ENCODE measurements at places on chromosomes 2 and 18.

GRCh38 chr2:232674491-232674890 is 22.6 kb upstream of the GIGYF2 start:
- no peak for DNase-seq

DNA sequence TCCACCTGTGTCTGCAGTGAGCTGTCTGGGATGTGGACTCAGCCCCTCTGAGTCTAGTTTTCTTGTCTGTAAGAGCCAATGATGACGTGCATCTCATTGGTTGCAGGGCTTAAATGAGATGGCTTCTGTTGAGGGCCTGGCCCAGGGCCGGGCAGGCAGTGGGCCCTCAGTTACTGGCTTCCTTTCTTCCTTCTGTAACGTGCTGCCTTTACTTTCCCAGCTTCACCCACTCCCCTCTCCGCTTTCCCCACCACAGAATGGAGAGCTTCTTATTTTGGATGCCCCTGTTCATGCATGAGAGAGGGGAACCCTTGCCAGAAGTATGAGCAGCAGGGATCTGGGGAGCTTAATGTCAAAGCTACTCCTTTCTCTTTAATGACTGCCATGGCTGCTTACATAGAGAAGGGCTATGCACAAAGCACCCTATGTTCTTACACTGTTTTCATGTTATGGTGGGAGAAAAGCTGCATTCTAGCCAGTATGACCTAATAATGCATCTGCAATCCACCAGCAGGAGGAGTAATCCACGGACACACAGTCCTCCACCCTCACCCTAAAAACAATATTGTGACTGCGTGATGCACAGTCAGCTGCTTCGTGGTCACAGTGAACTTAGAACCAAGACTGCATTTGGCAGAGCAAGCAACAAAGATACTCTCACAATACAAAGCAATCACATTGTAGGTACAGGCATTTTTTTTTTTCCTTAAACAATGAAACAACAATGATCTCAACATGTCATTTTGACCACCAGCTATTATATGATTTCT is 37.2 kb downstream of the CREG2 start:
- no peak for DNase-seq

GRCh38 chr2:98936353-98937351 is 627 bp upstream of the CRACDL start:
- no peak for DNase-seq

GRCh38 chr2:70986499-70987189 is 8.0 kb downstream of the TEX261 start:
- no peak for DNase-seq

GRCh38 chr2:224875841-224876240 is 159.7 kb upstream of the CCDC195 start:
- DNase-seq = no peak

DNA sequence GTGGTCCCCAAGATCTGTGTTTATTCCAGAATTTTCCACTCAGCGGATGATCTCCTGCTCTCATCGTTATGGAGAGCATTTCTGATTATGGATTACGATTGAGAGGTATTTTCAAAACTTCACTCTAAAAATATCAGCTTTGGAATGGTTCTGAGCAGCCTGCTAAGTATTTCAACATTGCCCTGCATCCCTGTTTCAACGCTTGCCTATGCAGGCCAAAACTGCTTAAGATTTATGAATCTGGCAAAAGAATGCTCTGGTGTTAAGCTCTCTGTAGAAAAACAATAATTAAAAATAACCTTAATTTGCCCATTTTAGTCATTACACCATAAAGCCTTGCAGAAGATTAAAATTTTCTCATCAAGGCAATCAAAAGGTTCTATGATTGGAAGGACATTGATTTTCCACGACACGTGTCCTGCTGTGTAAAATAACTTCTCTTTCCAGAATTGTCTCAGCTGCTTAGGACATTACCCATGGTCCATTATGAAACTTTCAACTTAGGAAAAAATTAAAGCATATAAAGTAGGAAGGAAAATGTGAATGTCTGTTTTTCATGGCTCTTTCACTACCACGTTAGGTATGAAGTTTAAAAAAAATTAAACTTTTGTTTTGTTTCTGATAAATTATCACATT is 229.9 kb downstream of the ACKR3 start:
- DNase-seq = no peak

DNA sequence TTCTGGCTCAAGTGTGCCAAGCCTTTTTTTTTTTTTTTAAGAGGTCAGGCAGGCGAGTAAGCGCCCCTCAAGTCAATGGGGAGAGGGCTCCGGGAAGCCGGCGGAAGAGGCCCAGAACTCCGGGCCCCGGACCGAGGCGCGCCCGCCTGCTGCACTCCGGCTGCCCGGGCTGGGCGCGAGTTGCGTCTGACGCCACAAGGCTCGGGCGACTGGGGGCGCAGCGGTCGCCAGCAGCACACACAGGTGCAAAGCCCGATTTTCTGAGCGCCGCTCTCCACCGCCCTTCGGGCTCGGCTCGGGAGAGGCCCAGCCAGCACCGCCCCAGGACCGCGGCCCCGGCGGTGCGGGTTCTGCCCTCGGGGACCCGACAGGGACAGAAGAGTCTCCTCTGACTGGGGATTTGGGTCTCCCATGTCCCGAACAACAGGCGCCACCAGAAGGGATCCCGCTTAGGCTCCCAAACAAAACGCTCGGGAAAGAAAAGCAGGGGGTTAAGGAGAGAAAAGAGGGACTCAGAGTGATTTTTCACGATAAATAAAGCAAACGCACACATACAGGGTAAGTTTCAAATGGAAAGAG is 787 bp downstream of the ERBB4 start:
- no peak for DNase-seq

DNA sequence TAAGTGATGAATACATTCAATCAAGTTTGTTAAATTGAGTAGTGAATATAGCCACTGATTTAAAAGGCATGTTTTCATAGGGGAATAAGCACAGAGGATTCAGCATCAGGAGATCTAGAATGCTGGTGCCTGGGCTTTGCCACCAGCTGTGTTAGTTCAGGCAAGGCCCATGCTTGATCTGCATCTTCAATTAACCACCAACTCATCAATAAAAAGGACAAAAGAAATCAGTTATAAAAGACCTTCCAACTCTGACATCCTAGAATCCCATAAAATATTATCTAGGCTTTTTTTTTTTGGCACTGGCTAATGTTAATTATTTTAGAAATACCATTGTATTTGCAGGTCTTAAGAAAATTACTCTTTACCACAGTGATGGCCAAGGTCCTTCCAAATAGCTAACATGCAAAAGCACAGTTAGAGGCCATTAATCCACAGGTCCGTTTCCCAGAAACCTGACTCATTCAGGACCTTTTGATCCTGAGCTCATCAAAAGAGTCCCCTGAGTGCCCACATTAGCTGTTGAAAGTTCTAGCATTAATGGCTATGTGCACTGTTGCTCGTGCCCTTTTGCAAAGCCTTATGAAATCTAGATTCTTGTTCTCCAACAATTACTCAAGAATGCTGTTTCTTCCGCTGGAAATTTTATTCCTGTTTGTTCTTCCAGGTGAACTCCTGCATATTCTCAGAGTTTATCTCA is 170.0 kb downstream of the CYRIA start:
- DNase-seq = no peak

DNA sequence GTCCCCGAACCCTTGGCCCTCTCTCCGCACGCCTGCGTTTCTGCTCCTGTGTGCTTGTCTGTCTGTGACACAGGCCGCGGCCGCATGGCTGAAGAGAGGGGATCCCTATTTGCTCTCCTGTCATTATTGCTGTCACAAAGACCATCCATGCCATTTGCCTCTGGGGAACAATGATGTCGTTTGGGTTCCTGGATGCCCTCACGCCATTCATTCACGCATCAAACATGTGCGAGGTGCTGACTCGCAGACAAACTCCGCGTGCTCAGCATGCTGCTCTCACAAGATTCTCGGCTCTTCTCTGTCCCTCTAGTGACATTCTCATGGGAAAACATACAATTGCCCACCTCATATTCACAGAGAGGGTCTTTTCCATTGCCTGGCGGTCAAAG is 67.8 kb downstream of the ASB1 start:
- no peak for DNase-seq

- no peak for DNase-seq
Observed at GRCh38 chr18:69992776-69993175, 45.1 kb upstream of the CD226 start.

DNA sequence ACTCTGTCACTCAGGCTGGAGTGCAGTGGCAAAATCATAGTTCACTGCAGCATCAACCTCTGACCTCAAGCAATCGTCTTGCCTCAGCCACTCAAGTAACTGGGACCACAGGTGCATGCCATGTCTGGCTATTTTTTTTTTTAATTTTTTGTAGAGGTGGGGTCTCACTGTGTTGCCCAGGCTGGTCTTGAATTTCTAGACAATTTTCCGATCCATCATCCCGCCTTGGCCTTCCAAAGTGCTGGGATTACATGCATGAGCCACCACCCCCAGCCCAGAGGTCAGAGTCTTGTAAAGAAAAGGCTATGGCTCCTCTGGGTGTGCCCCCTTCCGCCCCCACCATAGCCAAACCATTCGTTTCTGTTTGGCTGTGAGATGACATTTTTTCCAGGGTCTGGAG is 13.1 kb upstream of the TMBIM1 start:
- DNase-seq = no peak

GRCh38 chr2:1418566-1418965 is 5.3 kb downstream of the TPO start:
- DNase-seq = no peak

DNA sequence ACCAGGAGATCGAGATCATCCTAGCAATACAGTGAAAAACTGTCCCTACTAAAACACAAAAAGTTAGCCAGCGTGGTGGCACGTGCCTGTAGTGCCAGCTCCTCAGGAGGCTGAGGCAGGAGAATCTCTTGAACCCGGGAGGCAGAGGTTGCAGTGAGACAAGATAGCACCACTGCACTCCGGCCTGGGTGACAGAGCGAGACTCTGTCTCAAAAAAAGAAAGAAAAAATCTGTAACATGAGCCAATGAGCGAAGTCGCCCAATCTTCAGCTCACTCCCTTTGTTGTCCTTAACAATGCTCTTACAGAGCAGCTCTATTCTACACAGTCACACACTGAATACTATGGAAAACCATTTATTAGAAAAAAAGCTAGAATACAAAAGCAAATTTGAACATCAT is 22.0 kb downstream of the FAM98A start:
- no peak for DNase-seq

DNA sequence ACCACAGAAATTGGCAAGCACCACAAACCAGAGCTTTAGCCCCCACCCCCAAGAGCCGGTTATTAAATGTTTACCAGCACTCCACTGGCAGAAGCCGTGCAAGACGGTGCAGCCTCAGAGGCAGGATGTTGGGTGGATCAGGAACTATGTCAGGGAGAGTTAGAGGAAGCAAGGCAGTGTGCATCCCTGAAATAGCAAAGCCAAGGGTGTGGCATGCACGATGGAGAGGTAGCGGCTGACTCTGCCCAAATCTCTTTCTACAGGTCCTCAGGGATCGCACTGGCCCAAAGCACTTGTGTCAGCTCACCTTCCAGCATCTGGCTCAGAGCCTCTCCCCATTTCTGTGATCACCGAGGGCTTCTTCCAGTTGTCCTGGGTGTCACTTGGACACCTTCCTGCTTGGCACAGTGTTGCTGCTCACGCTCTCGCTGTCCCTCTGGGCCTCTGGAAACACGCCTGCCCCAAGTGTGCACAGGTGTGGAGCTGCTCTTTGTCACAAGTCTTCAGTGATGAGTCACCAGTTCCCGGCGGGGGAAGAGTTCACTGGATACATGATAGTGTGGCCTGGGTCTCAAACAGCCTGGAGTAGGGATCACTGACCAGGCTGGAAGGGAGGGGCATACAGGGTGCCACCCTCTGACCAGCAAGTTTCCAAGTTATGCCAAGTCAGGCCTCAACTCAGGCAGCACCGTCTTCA is 17.3 kb upstream of the B3GNT7 start:
- no peak for DNase-seq

- no peak for DNase-seq
Observed at GRCh38 chr18:78637442-78638402, 341.9 kb upstream of the SALL3 start.

- DNase-seq = no peak
Observed at GRCh38 chr2:171316220-171316619, 117.6 kb downstream of the METTL8 start.

DNA sequence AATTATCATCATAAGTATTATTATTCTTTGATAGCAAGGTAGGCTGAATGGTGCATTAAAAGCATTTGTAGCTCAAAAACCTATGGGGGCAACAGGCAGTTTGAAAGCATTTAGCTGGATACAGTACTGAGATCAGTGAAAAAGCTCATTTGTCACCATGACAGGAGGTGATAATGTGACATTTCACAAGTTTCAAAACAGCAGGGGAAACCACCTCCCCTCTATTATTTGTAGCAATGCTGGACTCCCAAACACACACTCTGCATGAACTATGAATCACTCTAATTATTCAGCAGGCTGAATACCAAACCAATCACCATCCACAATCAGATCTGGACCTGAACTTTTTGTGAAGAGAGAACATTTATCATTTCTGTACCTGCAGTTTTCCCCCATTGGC is 63.4 kb downstream of the MYO5B start:
- DNase-seq = no peak

DNA sequence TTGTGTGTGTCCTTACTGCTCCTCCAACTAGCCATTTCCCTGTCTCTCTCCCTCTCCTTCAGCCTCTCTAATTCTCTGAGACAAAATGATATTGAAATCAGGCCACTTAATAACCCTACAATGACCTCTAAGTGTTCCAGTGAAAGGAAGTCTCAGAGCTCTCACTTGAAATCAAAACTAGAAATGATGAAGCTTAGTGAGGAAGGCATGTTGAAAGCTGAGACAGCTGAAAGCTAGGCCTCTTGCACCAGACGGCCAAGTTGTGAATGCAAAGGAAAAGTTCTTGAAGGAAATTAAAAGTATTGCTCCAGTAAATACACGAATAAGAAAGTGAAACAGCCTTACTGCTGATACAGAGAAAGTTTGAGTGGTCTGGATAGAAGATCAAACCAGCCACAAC is 72.9 kb downstream of the PRKCE start:
- DNase-seq = no peak

- no peak for DNase-seq
Observed at GRCh38 chr18:22625406-22625805, 207.7 kb upstream of the CTAGE1 start.

DNA sequence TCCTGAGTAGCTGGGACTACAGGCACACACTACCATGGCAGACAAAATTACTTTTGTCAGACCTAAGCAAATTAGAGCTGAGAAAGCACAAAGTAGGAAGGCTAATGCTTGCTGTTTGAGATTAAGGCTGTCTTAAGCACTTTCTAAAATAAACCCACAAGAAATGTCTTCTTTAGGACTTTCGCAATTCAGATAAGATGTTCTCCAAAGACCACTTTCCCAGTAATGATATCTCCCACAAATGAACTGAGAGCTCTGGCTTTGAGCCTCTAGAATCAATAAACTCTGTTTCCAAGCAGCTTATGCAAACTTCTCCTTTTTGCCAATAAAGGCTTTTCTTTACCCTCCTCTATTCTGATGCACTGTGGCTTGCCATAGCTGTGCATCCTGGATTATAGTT is 32.0 kb upstream of the GALNT1 start:
- no peak for DNase-seq
